Common myeloid progenitor, CD34-positive (primary cell): ENCODE measurements at places on chromosomes 6 and 20.

GRCh38 chr20:10605547-10606195 lies 68.1 kb downstream of the JAG1 start:
- DNase-seq: no peak

GRCh38 chr6:101365181-101365580 lies 28.3 kb upstream of the GRIK2 start:
- no peak for DNase-seq

DNA sequence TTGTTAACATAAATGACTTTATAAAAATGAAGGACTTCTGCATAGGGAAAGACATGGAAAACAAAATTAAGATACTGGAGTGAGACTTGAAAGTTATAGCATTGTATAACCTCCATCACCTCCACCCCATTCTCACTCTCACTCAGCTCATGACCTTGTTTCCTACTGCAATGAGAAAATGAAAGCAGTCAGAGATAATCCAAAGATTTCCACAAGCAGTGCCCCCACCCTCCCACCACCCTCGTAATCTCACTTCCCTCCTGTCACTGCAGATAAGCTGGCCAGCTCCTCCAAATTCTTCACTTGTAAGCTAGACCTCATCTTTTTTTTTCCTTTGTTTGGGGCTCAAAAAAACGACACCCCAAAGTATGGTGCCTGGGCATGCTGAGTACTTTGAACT lies 52.9 kb upstream of the PROKR2 start:
- peak; percentile 41 for DNase-seq

DNA sequence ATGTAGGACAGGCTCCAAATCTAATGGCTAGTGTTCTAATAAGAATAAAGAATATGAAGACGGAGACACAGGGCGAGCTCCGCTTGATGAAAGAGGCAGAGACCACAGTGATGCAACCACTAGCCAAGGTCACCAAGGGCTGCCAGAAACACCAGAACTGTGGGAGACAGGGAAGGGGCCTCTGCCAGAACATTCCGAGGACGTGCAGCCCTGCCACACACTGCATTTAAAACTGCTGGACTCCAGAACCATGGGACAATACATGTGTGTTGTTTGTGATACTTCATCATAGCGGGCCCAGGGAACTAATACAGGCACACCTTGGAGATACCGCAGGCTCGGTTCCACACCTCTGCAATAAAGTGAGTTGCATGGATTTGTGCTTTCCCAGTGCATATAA lies 2.9 kb upstream of the THBS2 start:
- DNase-seq: no peak

DNA sequence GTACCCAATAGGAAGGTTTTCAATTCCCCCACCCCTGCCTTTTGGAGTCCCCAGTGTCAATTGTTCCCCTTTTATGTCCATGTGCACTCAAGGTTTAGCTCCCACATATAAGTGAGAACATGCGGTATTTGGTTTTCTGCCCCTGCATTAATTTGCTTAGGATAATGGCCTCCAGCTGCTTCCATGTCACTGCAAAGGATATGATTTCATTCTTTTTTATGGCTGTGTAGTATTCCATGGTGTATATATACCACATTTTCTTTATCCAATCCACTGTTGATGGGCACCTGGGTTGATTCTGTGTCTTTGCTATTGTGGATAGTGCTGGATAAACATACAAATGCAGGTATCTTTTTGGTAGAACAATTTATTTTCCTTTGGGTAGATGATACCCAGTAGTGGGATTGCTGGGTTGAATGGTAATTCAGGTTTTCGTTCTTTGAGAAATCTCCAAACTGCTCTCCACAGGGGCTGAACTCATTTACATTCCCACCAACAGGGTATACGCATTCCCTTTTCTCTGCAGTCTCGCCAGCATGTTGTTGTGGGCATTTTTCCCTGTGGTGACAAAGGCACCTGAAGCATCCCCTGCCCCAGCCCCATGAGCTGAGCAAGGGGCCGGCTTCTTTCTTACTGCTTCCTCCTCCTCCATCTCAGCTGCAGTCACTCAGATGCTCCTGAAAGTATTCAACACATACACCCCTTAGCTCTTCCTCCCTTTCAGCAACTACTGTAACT lies 66.7 kb downstream of the ELOVL2 start:
- DNase-seq: no peak

- no peak for DNase-seq
Measured at GRCh38 chr6:79232696-79233462, 1.6 kb downstream of the HMGN3 start.
